ENCODE measurements at places on chromosomes 5 and 9.

- DNase-seq: no peak
These were observed 25.3 kb upstream of the TLR4 start for GRCh38 chr9:117678871-117679270.

DNA sequence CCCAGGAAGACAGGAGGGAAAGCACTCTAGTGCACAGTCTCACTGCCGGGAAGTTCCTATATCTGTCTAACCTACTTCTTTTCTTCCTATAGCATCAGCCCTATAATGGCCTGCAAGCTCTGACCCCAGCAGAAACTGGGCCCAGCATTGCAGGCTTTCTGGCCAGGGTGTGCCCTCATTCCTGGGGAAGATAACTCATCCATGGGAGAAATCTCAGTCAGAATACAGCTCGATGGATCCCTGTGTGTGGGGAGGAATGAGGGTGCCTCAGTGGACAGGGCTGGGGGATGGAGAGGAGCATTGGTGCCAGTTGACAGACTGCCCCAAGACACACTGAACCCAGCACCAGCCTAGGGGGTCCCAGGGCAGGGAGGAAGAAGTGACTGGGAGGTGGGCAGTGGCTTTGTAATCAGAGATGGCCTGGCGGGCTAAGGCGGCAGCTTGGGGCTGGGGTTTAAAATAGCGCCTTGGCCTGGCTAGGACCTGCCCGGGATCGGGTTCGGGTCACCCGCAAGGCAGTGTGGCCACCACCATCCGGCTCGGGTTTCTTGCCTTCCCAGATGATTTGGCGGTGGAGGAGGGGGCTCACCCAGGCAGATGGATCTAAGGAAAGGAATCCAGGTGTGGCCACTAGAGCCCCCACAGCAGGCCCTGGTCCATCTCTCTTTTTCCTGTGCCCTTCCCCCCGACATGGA lies 7.6 kb upstream of the CXXC5 start:
- no peak for DNase-seq

- no peak for DNase-seq
These were observed 290.2 kb upstream of the MAP3K1 start for GRCh38 chr5:56525113-56525512.

DNA sequence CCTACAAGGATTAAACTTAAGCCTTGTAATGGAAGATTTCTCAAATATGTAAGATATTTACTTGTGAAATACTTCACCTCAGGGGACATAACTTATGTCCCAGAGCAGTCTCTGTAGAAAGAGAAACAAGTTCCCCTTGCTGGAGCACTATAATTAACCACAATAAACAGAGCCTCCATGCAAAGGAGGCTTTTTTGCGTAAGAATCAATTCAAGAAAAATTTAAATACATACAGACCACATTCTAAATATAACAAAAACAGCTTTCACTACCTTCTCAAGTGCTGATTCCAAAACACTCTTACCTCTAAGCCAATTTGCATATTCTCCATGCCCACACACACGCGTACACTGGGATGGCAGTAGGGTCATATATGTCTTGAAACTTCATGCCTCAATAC lies 30.7 kb upstream of the CCNB1 start:
- no peak for DNase-seq

- DNase-seq: peak; percentile 36
These were observed 240.5 kb downstream of the CETN3 start for GRCh38 chr5:90169078-90169477.

DNA sequence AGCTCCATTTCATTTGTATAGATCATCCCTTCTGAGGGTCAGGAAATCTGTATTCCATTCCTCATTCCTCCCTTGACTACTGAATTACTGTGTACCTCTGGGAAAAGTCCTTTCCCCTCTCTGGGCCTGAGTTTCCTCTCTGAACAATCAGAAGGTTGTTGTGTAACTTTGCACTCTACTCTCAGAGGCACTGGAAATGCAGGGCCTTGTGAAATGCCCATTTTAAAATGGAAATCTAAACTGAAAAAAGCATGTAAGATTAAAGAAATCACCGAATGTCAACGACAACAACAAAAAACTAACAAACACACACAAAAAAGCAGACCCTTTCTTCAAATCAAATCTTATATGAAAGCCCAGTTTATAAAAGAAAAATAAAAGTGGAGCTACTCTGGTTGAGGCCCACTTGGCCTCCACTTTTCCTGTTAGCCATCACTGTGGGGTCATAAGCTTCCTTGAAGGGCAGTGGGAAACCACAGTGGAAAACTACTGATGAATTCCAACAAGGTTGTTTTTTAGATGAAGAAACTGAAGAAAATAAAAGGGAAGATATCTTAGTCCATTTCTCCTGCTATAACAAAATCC lies 21.6 kb upstream of the GRPEL2 start:
- DNase-seq: no peak

DNA sequence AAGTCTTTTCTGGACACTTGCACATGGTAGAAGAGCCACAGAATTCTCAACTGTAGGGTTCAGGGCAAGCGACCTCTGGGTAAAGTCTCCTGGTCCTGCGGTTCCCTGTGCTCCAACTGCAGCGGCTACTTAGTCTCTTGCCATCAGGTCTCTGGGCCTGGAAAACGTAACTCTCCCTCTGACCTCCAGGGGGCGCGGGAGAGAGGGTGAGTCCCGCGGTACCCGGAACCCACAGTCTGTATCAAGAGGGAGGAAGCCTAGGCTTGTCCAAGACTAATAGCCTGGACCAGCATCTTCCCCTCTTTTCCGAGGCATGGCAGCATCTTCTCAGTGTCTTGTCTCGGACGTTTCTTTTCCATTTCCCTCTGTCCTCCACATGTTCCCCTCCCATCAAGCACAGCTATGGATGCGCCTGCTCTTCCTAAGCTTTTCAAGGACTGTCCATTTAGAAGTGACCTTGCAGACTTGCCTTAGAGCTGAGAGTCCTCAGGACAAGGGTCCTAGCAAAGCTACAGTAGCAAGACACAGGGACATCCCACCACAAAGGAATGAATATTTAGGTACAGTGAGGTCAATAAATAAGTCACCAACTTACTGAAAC lies 59.3 kb downstream of the FSTL4 start:
- no peak for DNase-seq

GRCh38 chr5:84599964-84600363 lies 215.3 kb upstream of the EDIL3 start:
- no peak for DNase-seq

DNA sequence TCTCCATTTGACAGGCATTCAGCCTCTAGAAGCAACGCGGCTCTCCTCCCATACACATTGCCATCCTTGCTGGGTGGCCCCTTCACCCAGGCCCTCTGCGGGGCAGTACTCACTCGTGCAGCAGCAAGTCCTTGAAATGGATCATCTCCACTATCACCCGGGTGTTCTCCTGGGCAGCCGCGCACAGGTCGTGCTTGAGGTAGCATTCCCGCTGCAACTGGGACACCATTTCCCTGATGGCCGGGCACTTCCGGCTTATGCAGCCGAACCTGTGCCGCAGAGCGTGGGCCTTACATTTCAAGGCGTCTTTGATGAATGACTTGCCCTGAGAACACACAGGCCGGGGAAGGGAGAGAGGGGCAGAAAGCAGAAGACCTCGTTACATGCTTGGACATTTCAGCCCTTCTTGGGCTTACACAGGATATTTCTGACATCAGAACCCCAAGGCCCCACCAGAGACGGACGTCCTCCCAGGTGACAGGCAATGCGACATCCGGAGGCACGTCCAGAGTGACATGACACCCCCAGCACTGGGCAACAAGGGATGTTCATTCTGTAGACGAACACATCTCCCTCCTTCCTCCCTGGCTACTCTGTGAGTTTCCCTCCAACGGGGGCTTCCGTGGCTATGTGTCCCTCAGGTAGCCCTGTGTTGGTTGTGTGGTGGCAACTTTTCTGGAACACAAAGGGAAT lies 5.0 kb downstream of the STC2 start:
- no peak for DNase-seq

- no peak for DNase-seq
These were observed 26.1 kb upstream of the IL7R start for GRCh38 chr5:35830587-35830986.
